ENCODE measurements at places on chromosomes 1 and 21. TPM values are rescaled to one million over a fixed set of nuclear protein-coding genes. Genes with fewer than 3 reads are reported as not detected.

TMPRSS15 gene
- not detected for total RNA-seq

RPTN gene
- not detected for total RNA-seq

TARDBP gene
- total RNA-seq, result 177 TPM

CRYAA gene
- not detected for total RNA-seq

S100B gene
- total RNA-seq, result 0.49 TPM

GRCh38 chr1:192535916-192536664 is 39.5 kb upstream of the RGS1 start:
- H3K4me1 ChIP-seq, result peaks cover 6% of the 10 kb centered on the region
- H3K27ac ChIP-seq, result no peak overlapping the region
- H3K36me3 ChIP-seq, result no peaks in the 10 kb centered on the region

DNA sequence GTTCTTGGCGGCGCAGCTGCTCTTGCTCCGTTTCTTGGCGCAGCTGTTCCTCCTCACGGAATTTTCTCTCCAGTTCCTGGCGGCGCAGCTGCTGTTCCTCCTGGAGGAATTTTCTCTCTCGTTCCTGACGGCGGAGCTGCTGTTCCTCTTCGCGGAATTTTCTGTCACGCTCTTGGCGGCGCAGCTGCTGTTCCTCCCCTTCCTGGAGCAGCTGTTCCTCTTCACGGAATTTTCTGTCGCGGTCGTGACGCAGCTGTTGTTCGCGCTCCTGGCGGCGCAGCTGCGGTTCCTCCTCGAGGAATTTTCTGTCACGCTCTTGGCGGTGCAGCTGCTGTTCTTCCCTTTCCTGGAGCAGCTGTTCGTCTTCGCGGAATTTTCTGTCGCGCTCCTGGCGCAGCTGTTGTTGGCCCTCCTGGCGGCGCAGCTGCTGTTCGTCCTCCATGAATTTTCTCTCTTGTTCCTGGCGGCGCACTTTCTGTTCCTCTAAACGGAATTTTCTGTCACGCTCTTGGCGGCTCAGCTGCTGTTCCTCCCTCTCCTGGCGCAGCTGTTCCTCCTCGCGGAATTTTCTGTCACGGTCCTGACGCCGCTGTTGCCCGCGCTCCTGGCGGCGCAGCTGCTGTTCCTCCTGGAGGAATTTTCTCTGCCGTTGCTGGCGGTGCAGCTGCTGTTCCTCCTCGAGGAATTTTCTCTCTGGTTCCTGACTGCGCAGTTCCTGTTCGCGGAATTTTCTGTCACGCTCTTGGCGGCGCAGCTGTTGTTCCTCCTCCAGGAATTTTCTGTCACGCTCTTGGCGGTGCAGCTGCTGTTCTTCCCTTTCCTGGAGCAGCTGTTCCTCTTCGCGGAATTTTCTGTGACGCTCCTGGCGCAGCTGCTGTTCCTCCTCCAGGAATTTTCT is 7.0 kb downstream of the TCHH start:
- no peak for DNase-seq
- H3K36me3 ChIP-seq, result no peaks in the 10 kb centered on the region
- no peaks in the 10 kb centered on the region for H3K4me1 ChIP-seq
- no peak overlapping the region for H3K27ac ChIP-seq
- no peak overlapping the region for H3K4me3 ChIP-seq

DNA sequence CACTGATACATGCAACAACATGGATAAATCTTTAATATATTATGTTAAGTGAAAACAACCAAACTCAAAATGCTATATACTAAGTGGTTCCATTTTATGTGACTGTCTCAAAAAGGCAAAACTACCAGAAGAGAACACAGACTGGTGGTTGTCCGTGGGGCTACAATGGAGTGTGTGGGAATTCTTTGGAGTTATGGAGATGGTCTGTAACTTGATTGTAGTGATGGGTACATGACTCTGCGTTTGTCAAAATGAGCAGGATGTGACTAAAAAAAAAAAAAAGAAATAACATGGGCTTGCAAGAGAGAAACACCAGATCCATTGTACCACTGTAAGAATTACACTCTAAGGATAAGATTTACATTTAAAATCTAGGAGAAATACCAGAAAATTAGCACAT is 52.2 kb upstream of the KIAA1614 start:
- no peaks in the 10 kb centered on the region for H3K27me3 ChIP-seq
- peaks cover 2% of the 10 kb centered on the region for H3K36me3 ChIP-seq
- H3K27ac ChIP-seq, result no peak overlapping the region
- H3K4me3 ChIP-seq, result no peak overlapping the region
- no peak for DNase-seq

DNA sequence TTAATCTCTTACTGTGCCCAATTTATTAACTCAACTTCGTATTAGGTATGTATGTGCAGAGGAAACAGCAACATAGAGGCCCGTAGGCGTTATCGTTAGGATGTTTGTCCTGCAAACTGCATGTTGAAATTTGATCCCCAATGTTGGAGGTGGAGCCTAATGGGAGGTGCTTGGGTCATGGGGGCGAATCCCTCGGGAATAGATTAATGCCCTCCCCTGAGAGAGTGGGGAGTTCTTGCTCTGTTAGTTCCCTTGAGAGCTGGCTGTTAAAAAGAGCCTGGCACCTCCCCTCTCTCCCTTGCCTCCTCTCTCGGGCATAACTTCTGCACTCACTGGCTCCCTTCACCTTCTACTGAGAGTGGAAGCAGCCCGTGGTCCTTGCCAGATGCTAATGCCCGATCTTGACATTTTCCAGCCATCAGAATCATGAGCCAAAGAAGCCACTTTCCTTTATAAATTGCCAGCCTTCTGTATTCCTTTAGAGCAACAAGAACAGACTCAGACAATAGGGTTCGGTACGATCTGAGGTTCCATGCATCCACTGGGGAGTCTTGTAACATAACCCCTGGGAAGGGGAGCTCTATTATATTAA is 149.0 kb upstream of the RAB4A start:
- H3K27ac ChIP-seq, result no peak overlapping the region
- H3K36me3 ChIP-seq, result no peaks in the 10 kb centered on the region
- H3K27me3 ChIP-seq, result no peaks in the 10 kb centered on the region
- H3K4me3 ChIP-seq, result no peak overlapping the region
- H3K4me1 ChIP-seq, result peaks cover 8% of the 10 kb centered on the region

- no peaks in the 10 kb centered on the region for H3K4me1 ChIP-seq
- no peaks in the 10 kb centered on the region for H3K36me3 ChIP-seq
- H3K4me3 ChIP-seq, result no peak overlapping the region
- DNase-seq, result no peak
These were observed 94.6 kb downstream of the IGSF21 start for GRCh38 chr1:18201997-18202719.

- no peaks in the 10 kb centered on the region for H3K27me3 ChIP-seq
- H3K4me1 ChIP-seq, result no peaks in the 10 kb centered on the region
- H3K36me3 ChIP-seq, result no peaks in the 10 kb centered on the region
- H3K4me3 ChIP-seq, result no peak overlapping the region
- no peak for DNase-seq
- H3K27ac ChIP-seq, result no peak overlapping the region
These were observed 224.4 kb upstream of the NRIP1 start for GRCh38 chr21:15289246-15289645.
